ENCODE measurements at places on chromosomes 4 and X. TPM values are rescaled to one million over a fixed set of nuclear protein-coding genes. Genes with fewer than 3 reads are reported as not detected.

GRCh38 chr4:138446456-138446855 lies 204.3 kb upstream of the SLC7A11 start:
- no peaks in the 10 kb centered on the region for H3K27me3 ChIP-seq
- H3K4me1 ChIP-seq = no peaks in the 10 kb centered on the region
- H3K4me3 ChIP-seq = no peak overlapping the region
- H3K27ac ChIP-seq = no peak overlapping the region
- H3K36me3 ChIP-seq = no peaks in the 10 kb centered on the region

- DNase-seq = no peak
- peaks cover 16% of the 10 kb centered on the region for H3K36me3 ChIP-seq
- H3K27me3 ChIP-seq = no peaks in the 10 kb centered on the region
- no peak overlapping the region for H3K27ac ChIP-seq
Observed at GRCh38 chrX:41145920-41146608, 60.8 kb downstream of the USP9X start.

DNA sequence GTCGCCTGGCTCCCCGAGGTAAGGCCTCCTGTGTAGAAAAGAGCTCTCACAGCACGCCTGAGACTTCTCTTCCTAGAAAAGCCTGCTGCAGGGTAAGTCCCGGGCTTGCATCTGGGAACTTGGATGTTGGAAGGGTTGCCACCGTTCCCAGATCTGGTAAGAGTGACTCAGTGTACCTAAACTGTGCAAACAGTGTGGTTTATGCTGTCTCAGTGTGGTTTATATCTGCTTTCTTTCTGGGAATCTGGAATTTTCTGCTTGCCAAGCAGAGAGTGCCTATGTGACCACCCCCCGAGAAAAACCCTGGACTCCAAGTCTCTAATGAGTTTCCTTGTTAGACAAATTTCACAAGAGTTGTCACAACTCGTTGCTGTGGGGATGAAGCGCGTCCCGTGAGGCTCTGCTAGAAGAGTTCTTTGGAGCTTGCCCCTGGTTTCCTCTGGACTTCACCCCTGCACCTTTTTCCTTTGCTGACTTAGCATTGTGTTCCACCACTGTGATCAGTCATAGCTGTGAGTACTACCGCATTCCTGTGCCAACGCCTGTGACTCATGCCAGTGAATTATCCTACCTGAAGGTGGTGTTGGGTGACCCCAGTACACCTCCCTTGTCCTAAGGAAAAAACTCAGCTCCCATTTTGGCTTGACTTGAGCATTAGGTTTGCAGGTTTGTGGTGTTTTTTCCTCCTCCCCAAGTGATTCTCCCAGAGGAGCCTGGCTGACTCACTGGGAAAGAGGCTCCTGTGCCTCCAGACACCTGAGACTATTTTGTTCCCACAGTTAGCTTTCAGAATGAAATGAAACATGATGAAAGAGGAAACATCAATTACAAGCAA lies 14.5 kb downstream of the SLC2A9 start:
- H3K27ac ChIP-seq = peak overlapping the region; percentile 69
- no peak overlapping the region for H3K4me3 ChIP-seq
- no peaks in the 10 kb centered on the region for H3K36me3 ChIP-seq
- no peak for DNase-seq
- no peaks in the 10 kb centered on the region for H3K27me3 ChIP-seq

DNA sequence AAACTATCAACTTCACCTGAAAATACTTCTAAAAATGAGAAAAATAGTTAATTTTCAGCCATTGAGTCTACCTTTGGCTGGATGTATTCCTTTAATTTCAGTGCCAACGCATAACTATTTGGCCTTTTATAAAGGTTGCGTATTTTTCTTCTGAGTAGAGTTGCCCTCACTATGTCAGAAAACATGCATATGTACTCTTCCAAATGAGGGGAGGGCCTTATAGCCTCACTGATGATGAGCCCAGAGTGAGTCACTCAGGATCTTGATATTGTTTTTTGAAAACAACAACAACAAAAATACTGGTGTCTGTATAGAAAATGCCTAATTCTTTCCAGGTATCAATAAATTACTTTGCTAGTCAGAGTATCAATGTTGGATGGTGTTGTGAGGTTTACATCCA lies 349.3 kb downstream of the FBXO8 start:
- H3K36me3 ChIP-seq = no peaks in the 10 kb centered on the region
- H3K27ac ChIP-seq = no peak overlapping the region
- no peak for DNase-seq
- H3K4me3 ChIP-seq = no peak overlapping the region

DNA sequence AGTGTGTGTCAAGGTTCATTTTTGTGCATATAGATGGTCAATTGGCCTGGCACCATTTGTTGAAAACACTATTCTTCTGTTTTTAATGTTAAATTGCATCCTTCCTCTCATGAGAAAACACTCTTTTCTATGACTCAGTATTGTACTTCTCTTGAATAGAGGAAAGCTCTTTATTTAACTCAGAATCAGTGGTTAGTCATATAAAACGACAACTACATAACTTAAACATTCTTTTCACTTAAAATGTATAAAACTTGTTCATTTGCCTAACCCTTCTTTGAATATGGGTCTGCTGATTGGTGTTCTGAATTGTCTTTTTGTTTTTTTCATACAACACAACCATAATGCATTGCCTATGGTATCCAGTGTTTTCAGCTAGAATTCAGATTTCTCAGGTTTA lies 17.2 kb upstream of the MRPL1 start:
- no peak for DNase-seq
- H3K4me1 ChIP-seq = no peaks in the 10 kb centered on the region
- no peak overlapping the region for H3K27ac ChIP-seq
- H3K36me3 ChIP-seq = no peaks in the 10 kb centered on the region
- no peaks in the 10 kb centered on the region for H3K27me3 ChIP-seq
- H3K4me3 ChIP-seq = no peak overlapping the region

- H3K36me3 ChIP-seq = no peaks in the 10 kb centered on the region
- H3K4me3 ChIP-seq = no peak overlapping the region
- H3K27ac ChIP-seq = no peak overlapping the region
- peaks cover 6% of the 10 kb centered on the region for H3K4me1 ChIP-seq
Observed at GRCh38 chr4:1625600-1626138, 58.4 kb downstream of the FAM53A start.

DNA sequence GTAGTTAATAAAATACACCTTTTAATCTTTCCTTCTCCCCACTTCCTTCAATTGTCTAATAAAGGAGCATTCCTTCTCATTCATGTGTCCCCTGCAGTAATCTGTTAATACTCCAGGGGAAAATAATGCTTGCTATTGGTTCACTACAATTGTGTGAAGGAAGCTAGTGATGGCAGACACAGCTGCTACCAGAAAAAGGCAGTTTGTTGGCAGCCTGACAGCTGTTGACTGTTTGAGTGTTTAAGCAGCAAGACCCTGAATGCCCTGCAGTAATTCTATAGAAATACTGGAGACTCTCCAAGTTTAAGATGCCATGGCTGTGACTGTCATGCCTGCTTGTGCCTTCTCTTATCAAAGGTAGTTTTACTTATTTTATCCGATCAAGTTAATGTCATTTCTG lies 359.5 kb downstream of the C4orf33 start:
- no peak overlapping the region for H3K27ac ChIP-seq
- no peak for DNase-seq
- no peaks in the 10 kb centered on the region for H3K36me3 ChIP-seq
- no peaks in the 10 kb centered on the region for H3K4me1 ChIP-seq

Gene TSPAN5
- 23.7 TPM for total RNA-seq

Gene FGF2
- total RNA-seq = 1.2 TPM

Gene BTK
- total RNA-seq = 97.0 TPM

Gene NIPAL1
- 0.89 TPM for total RNA-seq

Gene SH3D19
- total RNA-seq = 16.5 TPM

Gene ARMCX6
- 42.5 TPM for total RNA-seq

Gene COX7B2
- total RNA-seq = not detected

Gene CRMP1
- 1.9 TPM for total RNA-seq

Measured in spleen (tissue), 13 donors.